ENCODE measurements at places on chromosomes 7 and 10.

GRCh38 chr7:628826-629225 lies 97.7 kb upstream of the DNAAF5 start:
- DNase-seq, result no peak

DNA sequence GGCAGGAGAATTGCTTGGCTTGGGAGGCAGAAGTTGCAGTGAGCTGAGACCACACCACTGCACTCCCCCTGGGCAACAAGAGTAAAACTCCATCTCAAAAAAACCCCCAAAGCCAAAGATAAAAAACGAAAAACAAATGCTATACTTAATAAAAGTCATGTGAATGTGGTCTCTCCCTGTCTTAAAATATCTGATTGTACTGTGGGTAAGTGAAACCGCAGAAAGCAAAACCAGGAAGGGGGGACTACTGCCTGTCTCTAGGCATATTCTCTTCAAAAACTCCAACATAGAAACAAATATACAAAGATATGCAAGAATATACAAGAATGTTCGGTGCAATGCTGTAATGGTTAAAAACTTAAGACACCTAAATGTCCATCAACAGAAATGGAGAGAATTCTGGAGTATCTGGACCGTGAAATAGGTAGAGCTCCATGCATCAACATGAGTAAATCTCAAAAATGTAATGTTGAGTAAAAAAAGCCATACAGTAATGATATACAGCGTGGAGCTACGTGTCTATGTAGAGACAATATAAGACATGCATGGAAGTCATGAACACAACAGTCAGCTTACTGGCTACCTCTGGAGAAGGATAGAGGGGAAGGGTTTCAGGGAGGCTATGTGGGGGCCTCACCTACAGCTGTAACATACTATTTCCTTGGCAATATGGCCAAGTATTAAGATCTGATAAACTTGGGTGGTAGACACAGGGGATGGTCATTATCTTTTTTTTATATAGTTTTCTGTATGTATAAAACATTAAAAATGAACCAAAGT lies 2.1 kb downstream of the ZNF394 start:
- DNase-seq, result no peak

- no peak for DNase-seq
These were observed 16.5 kb downstream of the MDH2 start for GRCh38 chr7:76064208-76064970.

- no peak for DNase-seq
These were observed 223.8 kb downstream of the PLXDC2 start for GRCh38 chr10:20040012-20040411.

DNA sequence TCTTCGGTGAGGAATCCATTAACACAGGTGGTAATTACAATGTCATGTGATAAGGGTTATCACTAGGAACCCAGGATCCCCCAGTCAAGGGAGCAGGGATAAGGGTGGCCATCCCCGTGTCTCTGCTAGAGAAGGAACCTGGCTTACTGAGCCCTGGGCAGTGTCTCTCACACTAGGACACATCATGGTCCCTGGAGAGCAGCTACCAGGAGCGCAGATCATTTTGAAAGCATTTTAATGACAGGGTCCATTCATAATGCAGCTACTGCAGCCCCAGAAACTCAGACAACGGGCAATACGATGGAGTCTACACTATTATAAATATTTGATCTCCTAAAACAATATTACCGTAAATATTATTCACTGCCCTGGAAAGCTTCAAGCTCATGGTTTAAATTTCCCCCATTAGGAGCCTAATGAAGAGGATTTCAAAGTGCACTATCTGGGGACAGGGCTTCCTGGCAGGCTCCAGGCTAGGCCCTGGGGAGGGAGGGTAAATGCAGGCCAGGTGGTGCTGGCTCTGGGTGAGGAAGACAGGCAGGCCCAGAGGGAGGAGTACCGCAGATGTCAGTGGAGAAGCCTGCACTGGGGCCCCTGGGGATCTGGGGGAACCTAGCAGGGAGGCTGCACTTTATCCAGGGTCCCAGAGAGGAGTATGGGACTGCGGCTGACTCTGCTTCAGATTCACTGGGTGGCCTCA lies 52.6 kb upstream of the LOXL4 start:
- no peak for DNase-seq

DNA sequence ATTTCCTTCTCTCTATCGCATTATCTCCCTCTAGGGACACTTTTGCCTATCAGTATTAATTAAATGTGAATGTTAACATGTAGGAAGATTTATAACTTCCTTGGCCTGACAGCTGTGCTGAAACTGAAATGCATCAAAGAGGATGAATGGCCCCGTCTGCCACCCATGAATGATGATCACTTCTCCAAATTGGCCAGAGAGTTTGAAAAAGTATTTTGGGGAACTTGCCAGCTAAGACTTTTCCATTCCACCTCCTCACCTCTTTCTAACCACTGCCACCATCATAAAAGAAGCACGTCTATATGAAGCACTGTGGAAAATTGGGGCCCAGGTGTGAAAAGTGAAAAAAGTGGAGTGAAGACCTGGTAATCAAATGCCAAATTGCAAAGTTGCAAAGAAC lies 25.4 kb upstream of the ST8SIA6 start:
- DNase-seq, result no peak

GRCh38 chr7:158758586-158759244 lies 54.1 kb upstream of the NCAPG2 start:
- DNase-seq, result no peak

DNA sequence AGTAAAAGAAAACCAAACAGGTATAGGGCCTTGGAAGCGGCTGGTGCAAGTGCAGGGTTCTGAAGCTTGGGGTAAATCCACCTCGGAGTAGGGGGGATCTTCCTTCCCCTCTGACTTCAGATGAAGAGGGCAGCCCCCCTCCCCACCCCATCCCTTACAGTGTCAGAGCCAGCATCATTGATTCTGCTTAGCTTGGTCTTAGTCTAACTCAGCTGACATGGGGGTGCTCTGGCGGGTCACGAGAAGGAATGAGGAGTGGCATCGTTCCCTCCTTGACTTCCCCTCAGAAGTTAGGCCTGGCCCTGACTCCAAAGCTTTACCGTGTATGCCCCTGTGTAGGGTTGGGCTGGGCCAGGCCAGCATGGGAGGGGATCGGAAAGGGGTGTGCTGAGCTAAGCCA lies 44.2 kb upstream of the SAMD8 start:
- no peak for DNase-seq

GRCh38 chr7:101154693-101155102 lies 422 bp downstream of the AP1S1 start:
- DNase-seq, result no peak

- DNase-seq, result no peak
These were observed 4.3 kb upstream of the C1GALT1 start for GRCh38 chr7:7178081-7178480.

DNA sequence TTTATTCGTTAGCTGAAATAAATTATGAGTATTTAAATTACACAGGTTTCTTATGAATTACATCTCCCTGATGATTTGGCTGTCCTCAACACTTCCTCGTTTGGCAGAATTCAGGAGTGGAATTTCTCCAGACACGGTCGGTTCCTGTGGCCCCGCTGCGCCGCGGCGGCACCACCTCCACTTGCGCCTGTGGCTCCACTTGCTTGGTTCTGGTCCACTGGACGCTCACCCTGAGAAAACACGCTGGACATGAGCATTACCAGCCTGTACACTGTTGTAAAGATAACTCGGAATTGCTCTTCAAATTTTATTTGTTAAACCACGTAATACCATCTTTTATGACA lies 85.3 kb downstream of the ZNF33B start:
- no peak for DNase-seq

- peak; percentile 34 for DNase-seq
These were observed 293.5 kb upstream of the IMMP2L start for GRCh38 chr7:111855842-111856227.

DNA sequence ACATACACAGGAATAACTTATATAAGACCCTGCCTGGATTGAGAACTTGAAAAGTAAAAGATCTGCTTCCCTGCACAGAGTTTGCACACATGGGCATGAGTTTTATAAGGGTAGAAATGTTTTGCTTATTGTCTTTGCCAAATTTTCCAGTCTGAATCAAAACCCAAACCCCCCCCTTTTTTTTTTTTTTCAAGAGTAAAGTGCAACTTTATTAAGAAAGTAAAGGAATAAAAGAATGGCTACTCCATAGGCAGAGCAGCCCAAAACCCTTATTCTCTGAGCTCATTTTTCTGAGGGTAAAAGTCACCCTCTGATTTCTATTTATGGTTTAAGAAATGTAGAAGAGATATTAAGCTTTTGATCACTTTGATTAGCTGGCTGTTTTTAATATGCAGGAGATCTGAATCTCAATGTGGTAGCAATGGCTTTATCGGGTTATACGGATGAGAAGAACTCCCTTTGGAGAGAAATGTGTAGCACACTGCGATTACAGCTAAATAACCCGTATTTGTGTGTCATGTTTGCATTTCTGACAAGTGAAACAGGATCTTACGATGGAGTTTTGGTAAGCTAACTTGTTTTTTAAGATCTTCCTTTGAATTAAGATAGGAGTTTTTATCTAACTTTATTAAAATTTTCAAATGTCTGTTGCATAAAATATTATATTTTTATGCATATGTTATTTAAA lies 18.7 kb downstream of the MIOS start:
- DNase-seq, result no peak

GRCh38 chr7:158579662-158580646 lies 7.7 kb downstream of the PTPRN2 start:
- no peak for DNase-seq

GRCh38 chr10:113735913-113736312 lies 15.6 kb upstream of the PLEKHS1 start:
- no peak for DNase-seq

GRCh38 chr10:75400771-75401568 lies 594 bp downstream of the ZNF503 start:
- peak; percentile 50 for DNase-seq

DNA sequence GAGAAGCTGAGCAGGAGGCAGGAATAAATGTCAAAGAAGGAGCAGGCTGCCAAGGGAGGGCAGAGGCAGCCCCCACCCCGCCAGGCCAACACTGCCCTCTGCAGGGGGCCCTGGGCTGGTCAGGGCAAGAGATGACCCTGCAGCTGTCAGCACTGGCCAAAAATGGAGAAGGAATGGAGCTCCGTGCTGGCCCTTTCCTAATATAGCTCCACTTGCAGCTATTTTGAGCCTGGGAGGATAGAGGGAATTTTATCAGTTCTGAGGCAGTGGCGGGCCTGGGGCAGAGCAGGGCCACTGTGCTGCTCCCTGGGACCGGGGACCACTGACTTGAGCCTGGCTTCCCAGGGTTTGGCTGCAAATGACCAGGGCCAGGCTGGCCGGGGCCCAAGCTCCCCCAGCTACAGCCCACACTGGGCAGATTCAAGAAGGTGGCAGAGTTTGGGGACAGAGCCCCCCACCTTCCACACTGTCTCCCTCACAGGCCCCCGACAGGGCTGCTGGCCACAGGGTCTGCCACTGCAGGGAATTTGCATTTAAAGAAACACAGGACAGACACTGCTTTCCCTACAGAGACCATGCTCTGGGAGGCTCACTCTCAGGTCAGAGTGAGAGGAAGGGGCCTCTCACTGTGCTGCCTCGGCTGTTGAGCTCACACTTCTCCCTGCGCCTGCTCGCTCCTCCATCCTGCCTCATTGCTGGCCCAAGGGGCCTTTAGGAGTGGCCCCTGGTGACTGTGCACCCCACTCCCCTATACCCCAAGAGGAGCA lies 16.2 kb downstream of the LDB3 start:
- DNase-seq, result peak; percentile 15

DNA sequence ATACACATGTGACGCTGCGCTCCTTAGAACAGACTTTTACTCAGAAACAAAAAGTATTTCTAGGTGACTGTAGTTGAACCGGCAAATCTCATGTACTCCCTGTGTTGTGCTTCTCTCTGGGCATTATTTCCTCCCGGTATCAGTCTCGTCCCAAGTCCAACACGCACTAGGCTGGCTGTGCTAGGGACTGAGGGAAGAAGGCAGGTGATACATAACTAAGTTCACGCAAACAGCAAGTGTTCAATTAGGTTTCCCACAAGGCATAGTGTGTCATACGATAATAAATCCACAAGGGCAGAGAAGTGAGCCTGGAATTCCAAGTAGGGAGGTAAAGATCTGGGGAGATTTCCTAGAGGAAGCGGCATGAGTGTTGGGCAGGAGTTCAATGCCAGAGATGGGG lies 20.4 kb downstream of the FAM53B start:
- DNase-seq, result no peak

DNA sequence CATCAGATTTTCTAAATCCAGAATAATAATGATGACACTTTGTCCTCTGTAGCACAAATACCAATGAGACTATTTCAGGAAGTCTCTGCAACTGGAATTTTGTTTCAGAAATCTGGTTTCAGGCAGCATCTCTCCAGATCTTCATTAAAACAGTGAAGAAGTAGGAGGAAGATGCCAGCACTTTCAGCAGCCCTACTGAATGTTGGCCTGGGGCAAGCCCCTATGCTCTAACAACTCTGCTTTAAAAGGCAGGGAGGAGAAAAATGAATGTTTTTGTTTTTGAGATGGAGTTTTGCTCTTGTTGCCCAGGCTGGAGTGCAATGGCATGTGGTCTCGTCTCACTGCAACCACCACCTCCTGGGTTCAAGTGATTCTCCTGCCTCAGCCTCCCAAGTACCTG lies 7.2 kb upstream of the CAV1 start:
- no peak for DNase-seq

GRCh38 chr10:93710333-93710909 lies 8.0 kb upstream of the FRA10AC1 start:
- DNase-seq, result no peak

DNA sequence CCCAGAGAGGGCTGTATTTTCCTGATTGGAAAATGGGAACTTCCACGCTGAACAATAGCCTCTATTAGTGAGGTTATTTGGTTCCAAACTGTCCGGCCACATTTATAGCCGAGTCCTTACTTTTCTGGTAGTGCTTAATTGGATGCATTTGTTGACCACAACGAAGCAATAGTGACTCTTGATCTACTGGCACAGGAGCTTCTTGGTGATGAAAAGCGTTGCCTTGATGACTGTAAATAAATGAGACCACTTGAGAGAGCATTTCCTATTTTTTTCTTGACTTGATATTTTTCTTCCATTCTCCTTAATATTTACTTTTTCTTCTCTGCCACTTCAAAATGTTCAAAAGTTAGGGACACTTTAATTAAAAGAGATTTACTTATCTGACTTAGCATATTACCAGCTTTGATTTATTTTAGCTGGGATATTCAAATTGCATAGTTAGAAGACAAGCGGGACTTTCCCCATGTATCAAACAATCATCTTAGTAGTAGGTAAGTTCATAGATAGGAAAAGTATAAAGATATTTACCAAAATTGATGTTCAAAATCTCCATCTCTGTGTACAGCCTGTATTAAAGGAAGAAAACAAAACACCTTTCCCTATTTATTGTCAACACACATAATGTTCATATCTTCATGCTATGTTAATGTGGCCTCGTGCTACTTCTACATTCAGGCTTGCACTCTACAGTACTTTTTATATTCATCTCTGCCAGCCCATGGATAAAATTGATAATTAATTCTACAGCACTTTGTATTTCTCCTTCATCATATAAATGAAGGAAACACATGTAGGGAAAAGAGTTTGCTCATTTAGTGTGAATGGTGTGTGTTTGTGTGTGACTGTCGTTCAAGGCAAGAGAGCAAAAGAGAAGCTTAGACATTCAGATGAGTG lies 5.1 kb upstream of the SP8 start:
- no peak for DNase-seq

- no peak for DNase-seq
These were observed 69.4 kb downstream of the KIAA1217 start for GRCh38 chr10:24278176-24278889.
